Stimulated activated CD8-positive, alpha-beta memory T cell treated with anti-CD3 and anti-CD28 coated beads, Interleukin-7, amount 100 ng/mL, for 1 hour (primary cell): ENCODE measurements at places on chromosomes 7 and 10.

GRCh38 chr7:69129951-69130350, 468.3 kb upstream of the AUTS2 start:
- no peak for DNase-seq

DNA sequence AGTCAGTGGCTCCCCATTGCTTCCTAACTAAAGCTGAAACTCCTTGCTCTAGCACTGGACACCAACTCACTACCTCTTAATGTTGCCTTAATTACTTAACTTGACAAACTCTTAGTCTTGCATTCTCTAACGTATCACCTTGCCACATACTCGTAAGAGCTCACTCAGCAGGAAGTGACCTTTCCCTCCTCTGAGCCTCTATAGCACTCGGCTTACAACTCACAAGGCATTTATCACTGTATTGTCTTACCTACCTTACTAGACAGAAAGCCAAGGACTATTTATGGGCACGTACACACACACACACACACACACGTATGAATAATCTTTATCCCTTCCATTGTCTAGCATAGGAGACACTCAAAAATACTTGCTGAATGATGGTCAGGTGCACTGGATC, 21.2 kb downstream of the CEP41 start:
- no peak for DNase-seq

DNA sequence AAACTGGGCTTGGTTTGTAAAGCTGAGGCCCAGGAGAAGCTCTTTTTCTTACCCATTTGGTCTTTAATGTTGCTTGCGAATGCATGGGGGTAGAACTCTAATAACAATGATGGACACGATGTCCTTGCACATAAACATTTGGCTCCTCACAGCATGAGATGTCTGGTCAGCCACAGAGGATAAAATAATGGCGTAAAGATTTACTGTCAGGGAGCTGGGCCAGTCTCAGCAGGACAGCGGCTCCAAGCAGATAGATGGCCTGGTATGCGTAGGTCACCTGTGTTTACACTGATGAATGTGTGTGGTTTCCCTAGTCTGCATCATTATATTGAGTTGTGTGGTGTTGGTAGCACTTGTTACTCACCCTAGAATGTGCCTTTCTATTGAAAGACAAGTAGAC, 537.4 kb downstream of the CNTNAP2 start:
- DNase-seq: no peak

- no peak for DNase-seq
These were observed 64.9 kb downstream of the MYL10 start for GRCh38 chr7:101563943-101564777.

DNA sequence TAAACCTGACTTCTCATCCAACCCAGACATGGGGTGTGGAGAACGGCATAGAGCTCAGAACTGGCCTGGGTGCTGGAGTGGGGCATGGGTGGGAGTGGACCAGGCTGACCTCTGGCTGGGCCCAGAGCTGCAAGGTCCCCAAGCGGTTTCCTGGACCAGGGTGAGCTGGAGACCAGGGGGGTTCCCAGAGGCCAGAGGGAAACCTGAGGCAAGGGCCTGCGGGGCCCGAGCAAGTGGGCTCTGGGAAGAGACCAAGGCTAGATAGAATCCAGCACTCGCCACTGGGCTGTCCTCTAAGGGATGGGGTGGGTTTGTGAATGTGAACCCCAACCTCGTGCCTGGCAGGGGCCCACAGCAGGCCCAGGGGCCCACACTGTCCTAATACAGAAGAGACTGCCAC, 39.4 kb upstream of the RET start:
- no peak for DNase-seq

DNA sequence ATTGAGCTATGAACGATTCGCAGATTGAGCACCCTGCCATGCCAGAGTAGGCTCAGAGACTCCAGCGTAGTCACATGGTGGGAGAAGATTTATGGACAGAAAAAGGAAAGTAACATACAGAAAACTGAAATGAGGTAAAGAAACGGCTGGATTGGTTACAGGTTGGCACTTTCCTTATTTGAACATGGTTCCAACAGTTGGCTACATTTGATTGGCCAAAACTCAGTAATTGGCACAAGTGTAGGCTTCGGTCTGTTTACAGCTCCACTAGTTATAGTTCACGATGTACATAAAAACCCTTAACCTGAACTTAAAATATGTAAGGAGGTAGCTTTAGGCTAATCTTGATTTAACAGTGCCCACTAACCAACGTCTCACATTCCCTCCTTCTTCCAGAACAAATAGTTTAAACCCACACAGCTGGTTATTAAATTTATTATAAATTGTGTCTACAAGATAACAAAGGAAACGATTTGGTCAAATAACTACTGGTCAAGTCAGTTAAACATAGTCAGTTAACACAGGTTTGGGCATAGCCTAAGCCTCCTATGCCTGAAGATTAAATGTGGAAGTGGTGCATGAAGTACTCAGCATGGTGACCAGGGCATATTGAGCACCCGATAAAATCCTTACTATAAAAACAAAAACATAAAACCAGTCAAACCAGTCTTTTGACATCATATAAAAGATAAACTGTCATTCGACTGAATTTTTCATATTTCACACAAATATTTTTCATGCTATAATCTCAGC, 17.9 kb upstream of the MTERF1 start:
- DNase-seq: no peak

GRCh38 chr10:45151467-45152214, 150.9 kb downstream of the ZNF22 start:
- no peak for DNase-seq

DNA sequence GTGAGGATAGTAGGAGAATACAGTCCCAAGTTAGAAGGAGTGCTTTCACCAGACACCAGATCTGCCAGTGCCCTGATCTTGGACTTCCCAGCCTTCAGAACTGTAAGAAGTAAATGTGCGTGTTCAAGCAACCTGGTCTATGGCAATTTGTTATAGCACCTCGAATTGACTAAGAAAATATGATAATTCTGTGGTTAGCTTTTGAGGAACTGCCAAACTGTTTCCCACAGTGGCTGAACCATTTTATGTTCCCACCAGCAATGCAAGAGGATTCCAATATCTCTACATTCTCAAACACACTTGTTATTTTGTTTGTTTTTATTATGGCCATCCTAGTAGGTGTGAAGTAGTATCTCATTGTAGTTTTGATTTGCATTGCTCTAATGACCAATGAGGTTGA, 47.0 kb downstream of the RBM20 start:
- DNase-seq: no peak

DNA sequence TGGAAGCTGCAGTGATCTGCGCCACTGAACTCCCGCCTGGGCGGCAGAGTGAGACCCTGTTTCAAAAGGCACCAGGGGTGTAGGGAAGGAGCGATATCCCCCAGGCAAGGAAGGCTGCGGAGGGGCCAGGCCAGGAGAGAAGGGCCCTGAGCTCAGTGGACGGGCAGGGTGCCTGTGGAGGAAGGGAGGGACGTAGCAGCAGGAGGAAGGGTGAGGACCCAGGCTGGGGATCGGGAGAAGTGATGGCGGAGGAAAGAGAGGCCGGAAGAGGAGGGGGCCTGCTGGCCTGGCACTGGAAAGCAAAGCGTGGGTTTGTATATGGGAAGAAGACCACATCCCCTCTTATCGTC, 45.6 kb downstream of the ALOX5 start:
- DNase-seq: no peak

GRCh38 chr10:80443531-80443974, 10.6 kb upstream of the TSPAN14 start:
- DNase-seq: no peak

- no peak for DNase-seq
These were observed 41.1 kb upstream of the RET start for GRCh38 chr10:43035800-43036199.

DNA sequence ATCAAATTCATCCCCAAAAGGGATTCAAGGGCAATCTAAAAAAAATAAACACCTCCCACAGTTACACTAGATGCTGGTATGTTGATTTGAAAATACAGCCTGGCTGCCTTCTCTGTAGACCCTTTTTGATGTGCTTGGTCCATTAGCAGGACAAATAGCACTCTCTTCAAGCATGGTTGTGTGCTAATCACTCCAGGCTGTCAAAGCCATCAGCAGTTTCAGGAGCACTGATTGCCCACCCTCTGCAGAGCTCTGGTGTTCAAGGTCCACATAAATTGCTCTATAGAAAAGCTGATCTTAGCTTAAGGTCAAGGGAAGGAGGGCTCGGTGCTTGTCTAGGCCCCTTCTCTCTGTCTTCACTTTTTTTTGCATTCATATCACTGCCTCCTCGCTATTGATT, 35.4 kb downstream of the PRR15 start:
- no peak for DNase-seq

GRCh38 chr7:77538281-77539212, 1.5 kb downstream of the PTPN12 start:
- no peak for DNase-seq

DNA sequence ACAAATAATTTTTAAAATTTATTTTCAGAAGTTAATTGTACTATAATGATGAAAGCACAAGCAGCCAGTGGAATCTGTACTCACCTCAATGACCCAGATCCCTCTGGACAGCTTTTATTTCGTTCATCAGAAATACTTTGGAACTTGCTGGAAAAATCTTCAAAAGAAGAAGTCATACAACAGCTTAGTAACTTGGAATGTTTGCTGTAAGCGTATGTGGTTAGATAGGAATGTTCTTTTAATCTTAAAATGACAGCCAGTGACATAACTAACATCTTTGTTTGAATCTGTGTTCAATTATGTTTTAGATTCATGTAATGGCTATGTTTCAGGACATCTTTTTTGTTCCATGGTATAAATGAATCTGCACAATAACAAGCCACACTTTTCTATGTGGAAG, 26.8 kb downstream of the CFAP69 start:
- no peak for DNase-seq

DNA sequence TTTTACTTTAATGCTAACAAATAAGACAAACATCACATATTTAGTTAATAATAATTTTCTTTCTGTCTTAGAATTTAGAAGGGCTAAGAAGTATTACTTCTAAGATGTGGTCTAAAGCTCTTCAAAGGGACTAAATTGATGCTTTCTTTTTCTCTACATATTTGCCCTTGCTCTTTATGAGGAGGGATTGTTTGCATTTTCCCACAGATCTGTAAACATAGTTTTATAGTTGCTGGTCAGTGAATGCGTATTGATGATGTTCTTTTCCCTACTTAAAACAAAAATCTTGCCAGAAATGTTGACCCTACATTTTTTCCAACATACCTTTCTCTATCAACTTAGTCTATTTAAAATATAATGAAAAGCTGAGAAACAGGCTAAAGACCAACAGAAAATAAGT, 372.4 kb upstream of the LRGUK start:
- DNase-seq: no peak

DNA sequence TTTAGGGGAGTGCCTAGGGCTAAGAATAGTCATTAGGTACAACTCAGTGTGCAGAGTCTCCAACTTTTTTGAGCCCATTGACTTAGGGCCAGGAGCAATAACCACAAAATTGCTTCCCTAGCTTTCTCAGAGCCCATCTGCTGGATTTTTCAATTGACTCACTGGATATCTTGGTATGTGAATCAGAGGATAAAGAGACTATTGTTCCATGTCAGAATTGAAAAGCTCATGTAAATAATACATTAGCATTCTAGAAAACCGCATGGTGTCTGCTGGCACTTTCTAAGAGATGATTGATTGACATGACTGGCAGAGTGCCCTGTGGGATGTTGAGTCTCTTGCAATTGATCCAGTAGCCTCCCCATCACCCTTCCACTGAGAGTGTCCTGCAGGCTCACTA, 246.2 kb downstream of the CCDC7 start:
- DNase-seq: no peak

GRCh38 chr7:81842361-81842760, 72.5 kb upstream of the HGF start:
- DNase-seq: no peak

- no peak for DNase-seq
These were observed 181.4 kb downstream of the AKR1D1 start for GRCh38 chr7:138257459-138258196.

GRCh38 chr7:109295158-109295557, 725.5 kb downstream of the DNAJB9 start:
- no peak for DNase-seq

GRCh38 chr7:39464350-39465054, 101.7 kb upstream of the YAE1 start:
- no peak for DNase-seq

DNA sequence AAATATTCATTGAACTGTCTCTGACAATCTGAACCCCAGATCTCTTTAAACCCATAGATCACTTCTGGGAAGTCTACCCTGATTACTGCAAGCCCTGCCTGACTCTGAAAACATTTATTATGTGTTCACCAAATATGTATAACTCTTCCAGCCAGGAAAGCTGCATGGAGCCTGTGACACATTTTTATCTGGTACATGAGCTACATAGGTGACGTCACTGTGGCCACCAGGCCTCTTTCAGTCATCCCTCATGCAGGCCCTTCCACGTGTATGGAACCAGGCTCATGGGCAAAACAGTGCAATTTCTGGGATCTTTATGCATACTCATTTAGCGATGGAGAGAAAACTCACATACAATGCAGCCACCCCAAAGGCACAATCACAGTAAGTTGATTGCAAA, 133.9 kb upstream of the NUPR2 start:
- no peak for DNase-seq

DNA sequence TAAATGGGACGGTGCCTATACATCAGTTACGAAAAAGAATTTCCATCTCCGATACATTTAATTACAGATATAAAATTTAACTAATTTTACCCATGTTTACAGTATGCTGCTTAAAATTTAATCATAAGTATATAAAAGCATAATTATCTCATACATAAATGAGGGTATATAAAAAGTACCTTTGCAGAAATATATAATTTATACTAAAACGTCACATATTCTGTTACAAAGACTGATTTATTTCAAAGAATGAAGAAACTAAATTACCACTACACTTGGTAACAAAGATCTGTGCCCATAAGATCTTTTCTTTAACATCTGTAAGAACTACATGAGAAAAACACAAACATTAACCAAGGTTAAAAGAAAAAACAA, 2.8 kb downstream of the DOCK4 start:
- no peak for DNase-seq

DNA sequence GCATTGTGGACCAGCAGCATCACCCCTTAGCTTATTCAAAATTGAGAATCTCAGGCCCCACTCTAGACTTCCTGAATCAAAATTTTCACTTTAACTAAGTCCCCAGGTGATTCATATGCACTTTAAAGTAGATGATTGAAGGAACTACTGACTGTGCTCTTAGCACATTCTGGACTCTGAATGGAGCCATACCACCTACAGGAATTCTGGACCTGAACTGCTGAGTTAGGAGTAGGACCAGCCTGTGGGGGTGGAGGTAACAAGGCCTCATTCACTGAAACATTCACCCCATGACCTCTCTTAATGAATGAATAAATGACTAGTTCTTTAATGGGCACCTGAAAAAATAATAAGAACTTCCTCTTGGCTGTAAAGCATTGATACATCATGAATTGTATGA, 7.3 kb downstream of the PDK4 start:
- no peak for DNase-seq

GRCh38 chr7:77460057-77460486, 43.9 kb upstream of the GSAP start:
- DNase-seq: no peak

DNA sequence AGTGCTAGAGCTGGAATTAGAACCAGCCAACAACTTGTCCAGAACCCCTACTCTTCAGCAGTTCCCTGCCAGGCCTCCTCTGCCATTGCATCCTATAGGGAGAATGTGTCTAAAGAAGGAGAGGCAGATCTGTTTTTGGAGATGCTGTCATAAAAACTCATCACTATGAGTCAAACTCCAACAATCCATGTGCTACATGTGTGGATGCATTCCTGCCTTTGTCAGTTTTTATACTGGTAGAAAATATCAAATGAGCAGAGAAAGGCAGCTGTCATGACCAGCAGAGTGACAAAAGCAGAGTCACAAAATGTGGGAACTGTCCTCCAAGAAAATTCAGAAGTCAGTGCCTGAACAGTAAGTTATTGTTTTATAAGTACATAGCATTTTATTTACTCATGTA, 93.0 kb downstream of the ABLIM1 start:
- no peak for DNase-seq

- DNase-seq: peak; percentile 26
These were observed at the start of gene HELLS for GRCh38 chr10:94545391-94546048. Gene HELLS (plus strand): TSS chr10:94545788. CDS start chr10:94545922, 134 bp downstream.
